ENCODE measurements at places on chromosomes 5 and 9.

GRCh38 chr5:180959661-180960060 is 29.0 kb upstream of the BTNL3 start:
- no peak for DNase-seq

DNA sequence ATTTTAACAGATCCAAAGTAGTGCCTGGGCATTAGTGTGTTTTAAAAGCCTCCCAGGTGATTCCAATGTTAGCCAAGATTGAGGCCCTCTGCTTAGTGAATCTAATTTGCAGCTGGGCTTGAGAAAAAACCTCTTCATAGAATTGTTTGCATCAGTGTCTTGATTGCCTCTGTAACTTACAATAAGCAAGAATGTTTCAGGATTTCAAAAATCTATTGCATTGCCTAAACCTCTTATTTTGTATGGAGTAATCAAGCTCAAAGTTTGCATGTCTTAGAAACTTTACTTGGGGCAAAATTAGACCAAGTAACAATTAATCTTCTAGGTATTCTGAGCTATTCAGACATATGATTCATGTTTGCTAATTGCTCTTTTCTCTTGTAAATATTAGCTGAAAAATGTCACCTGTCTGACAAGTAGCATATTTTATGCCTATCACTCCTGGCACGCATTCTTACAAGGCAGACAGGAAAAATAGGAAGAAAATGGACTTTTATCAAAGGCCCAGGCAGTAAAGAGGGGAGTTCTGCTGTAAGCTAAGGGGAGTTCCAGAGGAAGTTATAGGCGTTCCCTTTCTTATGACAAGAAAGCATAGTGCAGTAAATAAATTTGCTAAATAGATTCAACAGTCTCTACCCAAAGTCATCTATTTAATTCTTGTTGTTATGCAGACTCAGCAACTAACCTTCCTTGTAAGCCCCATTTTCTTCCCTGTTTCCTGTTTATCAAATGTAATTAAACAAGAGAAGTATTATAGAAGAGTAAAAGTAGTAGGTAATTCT is 21.0 kb downstream of the PDCD1LG2 start:
- DNase-seq, result no peak

DNA sequence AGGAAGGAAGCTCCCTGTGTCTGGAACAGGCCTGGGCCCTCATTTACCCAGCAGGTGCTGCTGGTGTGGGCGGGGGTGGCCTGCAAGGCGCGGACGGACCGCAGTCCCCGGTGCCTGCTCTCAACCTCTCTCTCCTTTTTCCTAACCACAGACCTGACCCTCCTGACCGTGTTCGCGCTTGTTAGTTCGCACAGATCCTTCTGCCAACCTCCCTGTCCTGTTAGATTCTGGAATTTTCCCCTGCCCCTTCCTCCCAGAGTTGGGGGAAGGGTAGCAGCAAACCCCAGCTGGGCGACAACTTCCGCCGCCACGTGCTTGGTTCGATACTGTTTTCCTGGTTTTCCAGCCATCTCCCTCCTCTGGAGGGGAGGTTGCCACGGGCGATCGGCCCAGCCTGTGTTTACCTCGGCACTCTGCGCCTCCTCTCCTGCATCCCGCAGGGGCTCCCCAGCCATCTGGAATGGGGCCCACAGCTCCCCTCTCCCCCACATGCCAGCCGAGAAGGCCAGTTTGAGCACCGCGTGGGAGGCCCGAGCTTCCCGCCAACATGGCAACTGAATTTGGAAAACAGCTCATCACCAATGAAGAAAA is 70.8 kb upstream of the UNC5A start:
- DNase-seq, result no peak

DNA sequence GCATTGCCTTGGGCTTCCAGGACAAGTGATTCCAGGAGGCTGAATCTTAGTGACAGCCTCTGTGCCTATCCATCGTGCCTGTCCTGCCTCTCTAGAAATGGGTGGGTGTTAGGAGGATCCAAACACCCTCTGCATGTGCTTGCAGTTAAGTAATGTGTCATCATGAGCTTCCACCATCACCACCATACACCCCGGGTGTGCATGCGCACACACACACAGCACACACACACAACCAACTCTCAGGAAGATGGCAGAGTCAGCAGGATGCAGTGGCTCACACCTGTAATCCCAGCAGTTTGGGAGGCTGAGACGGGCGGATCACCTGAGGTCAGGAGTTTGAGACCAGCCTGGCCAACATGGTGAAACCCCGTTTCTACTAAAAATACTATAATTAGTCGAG is 22.8 kb upstream of the CERCAM start:
- no peak for DNase-seq

DNA sequence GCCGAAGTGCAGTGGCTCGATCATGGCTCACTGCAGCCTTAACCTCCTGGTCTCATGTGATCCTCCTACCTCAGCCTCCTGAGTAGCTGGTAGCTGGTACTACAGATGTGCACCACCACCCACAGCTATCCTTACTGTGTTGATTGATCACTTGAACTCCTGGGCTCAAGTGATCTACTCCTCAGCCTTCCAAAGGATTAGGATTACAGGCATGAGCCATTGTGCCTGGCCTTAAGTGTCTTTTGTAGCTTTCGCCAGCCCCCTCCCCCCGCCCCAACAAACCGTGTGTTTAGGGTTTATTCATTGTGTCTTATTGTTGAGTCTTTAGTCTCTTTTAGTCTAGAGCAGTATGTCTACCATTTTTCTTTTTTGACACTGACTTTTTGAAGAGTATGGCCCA is 33.1 kb downstream of the SPIN1 start:
- DNase-seq, result no peak

DNA sequence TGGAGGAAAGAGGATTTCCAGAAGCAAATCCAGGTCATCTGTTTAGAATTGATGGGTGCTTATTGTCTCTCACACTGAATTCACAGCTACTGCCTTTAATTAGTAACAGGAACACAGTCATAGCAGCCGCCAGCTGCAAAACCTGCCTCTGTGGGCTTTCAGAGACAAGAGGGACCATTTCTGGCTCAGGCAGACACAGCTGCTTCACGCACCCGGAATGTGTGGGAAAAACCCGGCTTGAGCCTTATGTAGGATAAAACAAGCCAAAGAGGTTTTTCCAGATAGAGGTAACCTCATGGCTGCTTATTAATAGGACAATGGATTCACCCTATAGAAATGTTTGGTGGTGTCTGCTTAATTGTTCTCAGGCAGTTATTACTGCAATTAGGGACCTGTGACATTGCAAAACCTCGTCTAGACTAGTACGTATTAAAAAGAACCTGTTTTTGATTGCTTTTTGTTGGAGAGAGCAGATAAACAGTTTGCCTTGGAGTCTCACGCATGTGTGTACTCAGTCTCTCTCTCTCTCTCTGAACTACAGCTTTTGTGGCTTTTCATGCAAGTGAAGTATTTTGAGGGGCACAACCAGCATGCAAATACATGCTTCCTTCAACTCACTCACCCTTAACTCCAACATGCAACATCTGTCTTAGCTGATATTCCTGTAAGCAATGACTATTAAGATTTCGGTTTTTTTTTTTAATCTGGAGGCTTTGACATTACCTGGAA is 302.7 kb downstream of the PLK2 start:
- no peak for DNase-seq

DNA sequence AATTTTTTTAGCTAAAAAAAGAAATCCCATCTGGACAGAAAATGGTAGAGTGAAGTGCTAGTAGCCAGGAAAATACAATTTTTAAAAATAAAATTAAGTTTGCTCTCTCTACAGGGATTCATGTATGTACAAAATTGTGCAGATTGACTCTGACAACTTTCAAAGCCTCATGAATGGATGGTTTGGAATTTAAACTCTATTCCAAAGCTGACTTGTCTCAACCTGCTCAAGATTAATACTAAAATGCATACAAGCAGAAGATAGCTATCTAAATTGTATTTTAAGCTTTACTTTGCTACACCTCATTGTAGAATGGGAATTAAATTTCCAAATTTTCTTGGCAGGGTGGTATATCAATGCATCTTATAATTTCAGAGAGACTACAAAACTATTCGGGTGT is 257.6 kb downstream of the RFX3 start:
- DNase-seq, result no peak

DNA sequence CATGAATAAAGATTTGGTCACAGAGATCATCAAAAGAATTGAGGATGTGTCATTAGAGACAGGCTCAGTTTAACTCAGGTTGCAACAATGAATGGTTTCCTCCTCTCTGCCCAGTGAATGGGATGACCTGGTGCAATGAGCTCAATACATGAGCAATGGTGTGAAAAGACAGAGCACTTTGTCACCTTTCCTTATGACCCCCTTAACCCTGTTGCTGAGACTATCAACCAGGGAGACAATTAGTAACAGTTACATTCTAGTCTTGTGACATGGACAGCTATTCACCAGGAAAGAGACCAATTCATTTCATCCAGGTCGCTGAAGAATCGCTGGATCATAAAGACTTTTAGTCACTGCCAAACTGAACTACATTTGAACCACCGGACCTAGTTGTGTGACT is 19.9 kb upstream of the CDH6 start:
- no peak for DNase-seq

GRCh38 chr9:123111427-123112014 is 78.1 kb downstream of the GPR21 start:
- no peak for DNase-seq

DNA sequence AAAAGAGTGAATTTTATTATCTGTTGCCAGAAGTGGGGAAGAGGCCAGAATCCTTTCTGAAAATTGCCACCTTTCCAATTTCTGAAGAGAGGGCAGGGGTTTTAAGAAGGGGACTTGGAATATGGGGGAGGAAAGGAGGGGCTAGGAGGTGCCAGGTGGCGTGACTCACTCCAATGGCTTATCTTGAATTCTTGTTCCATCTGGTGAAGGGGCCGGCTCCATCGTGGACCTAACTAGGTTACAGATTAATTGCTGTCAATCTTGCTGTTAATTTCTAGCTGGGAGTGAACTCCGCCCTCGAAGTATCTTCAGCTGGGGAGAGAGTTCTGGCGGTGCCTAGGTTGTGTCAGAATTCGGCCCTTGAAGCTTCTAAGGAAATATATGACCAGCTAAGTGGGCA is 138.7 kb downstream of the YTHDC2 start:
- no peak for DNase-seq

GRCh38 chr9:82406456-82407085 is 418.0 kb downstream of the SPATA31D1 start:
- DNase-seq, result no peak

DNA sequence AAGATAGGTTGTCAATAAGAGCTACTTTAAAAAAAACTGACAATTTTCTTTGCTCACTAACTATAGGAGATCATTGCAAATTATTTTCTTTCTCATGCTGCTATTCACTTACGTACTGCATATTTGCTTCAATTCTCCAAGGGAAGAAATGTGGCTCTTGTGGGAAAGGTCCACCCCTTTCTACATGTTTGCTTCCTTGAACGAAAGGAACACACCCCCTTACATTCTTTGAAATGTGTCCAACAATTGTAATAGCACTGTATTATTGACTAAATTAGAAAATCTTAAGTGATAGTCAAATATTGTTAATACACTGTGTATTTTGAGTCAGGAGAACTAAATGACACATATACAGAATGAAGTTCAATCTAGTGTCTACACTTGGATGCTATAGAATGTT is 5.2 kb downstream of the MEF2C start:
- no peak for DNase-seq

DNA sequence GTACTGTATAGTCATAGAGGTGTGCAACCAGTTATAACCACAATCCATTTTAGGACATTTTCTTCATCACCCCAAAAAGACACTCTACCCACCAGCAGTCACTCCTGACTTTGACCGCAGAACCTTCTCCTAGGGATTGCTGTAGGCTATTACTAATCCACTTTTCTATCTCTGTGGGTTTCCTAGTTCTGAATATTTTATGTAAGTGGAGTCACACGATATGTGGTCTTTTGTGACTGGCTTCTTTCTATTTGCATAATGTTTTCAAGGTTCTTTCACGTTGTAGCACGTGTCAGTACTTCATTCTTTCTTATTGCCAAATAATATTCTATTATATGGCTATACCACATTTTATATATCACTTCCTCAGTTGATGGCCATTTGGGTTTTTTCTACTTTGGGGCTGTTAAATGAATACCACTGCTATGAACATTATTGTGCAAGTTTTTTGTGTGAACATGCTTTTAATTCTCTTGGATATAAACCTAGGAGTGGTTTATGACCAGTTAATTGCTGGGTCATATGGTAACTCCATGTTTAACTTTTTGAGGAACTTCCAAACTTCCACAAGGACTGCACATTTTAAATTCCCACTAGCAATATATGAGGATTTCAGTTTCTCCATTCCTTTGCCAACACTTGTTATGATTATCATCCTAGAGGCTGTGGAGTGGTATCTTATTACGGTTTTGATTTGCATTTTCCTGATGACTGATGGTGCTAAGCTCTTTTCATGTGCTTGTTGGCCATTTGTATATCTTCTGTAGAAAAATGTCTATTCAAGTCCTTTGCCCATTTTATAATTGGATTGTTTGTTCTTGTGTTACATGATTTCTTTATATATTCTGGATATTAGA is 37.8 kb downstream of the MRRF start:
- no peak for DNase-seq

- no peak for DNase-seq
Measured at GRCh38 chr5:133265257-133265656, 213.4 kb downstream of the HSPA4 start.

DNA sequence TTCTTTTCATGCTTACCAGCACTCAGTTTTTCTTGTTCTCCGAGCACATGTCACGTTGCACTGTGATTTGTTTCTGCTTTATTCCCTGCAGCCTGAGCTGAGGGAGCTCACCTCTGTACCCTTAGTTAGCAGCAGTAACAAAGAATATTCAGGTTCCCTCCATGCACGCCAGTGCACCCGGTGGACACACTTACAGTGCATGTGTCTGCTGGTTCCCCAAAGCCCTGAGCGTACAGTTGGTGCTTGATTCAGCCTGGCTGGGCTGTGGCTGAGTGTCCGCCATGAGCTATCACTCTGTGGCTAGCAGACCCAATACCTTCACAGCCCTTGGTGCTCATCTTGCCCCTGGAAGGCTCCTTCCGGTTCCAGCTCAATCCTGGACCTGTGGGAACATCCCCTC is 93.5 kb downstream of the MVB12B start:
- no peak for DNase-seq

DNA sequence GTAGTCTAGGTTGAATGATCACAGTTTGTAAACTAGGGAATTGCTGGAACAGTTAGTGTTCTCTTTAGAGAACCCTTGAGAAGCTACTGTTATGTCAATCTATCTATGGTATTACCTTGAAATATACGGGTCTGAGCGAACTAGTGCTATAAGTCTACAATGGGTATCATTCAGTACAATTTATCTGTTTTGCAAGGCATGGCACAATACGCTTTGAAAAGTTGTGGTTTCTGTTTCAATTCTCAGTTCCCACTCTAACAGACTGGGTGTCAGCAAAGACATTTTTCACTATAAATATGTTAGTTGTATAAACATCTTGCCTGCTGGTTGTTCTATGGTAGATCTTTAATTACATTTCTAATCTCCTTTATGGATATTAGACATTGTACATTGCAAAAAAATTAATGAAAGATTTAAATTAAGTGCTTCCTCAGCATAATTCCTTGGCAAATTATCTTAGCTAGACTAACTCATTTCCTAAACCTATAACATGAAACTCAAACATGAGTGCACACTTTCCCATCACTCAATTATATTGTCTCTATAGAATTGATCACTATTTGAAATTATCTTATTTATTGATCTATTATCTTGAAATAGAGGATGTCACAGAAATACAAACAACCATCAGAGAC is 24.9 kb upstream of the SLCO6A1 start:
- no peak for DNase-seq

All from cortex of kidney (tissue), 1 donor.